ENCODE measurements at places on chromosomes 5 and 9. TPM values are rescaled to one million over a fixed set of nuclear protein-coding genes. Genes with fewer than 3 reads are reported as not detected.

- DNase-seq, result no peak
Observed at GRCh38 chr9:134215699-134216448, 51.5 kb upstream of the RNU6ATAC start.

- DNase-seq, result no peak
Observed at GRCh38 chr9:37329576-37329975, 92.9 kb upstream of the GRHPR start.

DNA sequence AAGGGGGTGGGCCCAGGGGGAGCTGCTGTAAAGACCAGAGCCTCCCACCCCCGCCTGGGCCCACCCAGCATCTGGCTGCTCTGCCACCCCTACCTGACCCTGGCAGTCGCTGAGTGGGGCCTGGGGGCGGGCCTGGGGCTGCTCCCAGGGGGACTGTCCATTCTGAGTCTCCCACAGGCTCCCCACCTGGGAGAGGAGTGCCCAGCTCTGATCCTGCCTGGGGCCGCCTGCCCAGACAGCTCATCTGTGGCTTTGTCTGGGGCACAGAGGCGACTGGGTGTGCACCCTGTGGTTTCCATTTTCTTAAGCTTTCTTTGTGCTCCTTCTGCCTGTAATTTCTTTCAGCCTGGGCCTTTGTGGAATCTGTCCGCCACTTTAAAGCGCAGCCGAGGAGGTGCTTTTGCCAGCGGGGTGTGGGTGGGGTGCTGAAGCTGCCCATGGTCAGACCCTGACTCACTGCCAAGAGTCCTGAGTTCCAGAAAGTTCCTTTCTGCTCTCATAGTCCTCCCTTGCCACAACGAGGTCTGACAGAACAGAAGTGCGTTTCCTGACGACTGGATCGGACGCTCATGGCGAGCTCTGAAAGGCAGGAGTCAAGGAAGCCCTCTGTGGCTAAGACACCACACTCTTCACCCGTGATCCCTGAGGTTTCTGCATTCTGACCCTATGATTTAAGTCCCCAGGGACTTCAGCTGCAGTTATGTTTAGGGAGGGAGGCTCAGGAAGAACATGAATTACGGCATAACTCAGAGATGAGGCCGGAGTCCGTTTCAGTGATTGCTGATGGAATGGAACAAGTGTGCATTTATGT lies 225.0 kb downstream of the FANCC start:
- DNase-seq, result no peak

- DNase-seq, result no peak
Observed at GRCh38 chr5:114839360-114839759, 330.3 kb downstream of the TRIM36 start.

DNA sequence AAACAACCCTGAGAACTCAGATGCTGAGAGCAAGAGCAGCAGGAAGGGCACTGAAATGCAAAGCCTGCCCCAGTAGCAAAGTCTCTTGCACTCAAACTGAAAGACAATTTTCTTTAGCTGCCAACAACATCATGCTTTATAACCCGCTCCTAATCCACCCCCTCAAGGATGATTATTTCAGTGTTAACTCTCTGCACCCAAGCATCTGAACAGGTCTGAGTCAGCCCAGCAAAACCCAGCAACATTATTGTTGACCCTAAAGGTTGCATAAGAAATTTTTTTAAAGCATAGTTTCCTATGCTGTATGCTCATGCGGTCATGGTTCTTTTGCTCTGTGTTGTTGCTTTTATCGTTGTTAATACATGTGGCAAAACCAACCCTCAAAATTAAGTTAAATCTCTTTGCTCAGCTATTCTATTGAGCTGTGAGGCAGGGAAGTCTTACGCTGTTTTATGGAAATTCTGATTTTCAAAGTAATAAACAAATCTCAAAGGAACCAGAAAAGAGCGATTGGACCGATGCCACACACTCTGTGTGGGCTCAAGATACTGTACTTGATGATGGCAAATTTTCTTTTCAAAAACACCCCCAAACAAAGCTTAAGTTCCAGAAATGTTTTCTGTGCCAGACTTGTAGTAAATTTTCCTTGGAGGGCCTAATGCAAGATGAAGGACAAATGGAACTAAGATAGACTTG lies 440.6 kb upstream of the MPDZ start:
- DNase-seq, result no peak

The LSM11 gene
- 2.1 TPM for total RNA-seq

The ITGA1 gene
- 62.3 TPM for total RNA-seq

The PFDN1 gene
- 49.8 TPM for total RNA-seq

- peak; percentile 18 for DNase-seq
Observed at GRCh38 chr9:6671416-6671815, 25.9 kb upstream of the GLDC start.

- DNase-seq, result peak; percentile 81
Observed at GRCh38 chr5:171342362-171343111, 33.5 kb downstream of the TLX3 start.

- DNase-seq, result no peak
Observed at GRCh38 chr5:39186722-39187539, 32.4 kb downstream of the FYB1 start.

The IDNK gene
- total RNA-seq, result 6.1 TPM

The SIMC1 gene
- total RNA-seq, result 11.5 TPM

- no peak for DNase-seq
Observed at GRCh38 chr9:18437315-18438201, 36.4 kb upstream of the ADAMTSL1 start.

The ZNF300 gene
- total RNA-seq, result 2.4 TPM

DNA sequence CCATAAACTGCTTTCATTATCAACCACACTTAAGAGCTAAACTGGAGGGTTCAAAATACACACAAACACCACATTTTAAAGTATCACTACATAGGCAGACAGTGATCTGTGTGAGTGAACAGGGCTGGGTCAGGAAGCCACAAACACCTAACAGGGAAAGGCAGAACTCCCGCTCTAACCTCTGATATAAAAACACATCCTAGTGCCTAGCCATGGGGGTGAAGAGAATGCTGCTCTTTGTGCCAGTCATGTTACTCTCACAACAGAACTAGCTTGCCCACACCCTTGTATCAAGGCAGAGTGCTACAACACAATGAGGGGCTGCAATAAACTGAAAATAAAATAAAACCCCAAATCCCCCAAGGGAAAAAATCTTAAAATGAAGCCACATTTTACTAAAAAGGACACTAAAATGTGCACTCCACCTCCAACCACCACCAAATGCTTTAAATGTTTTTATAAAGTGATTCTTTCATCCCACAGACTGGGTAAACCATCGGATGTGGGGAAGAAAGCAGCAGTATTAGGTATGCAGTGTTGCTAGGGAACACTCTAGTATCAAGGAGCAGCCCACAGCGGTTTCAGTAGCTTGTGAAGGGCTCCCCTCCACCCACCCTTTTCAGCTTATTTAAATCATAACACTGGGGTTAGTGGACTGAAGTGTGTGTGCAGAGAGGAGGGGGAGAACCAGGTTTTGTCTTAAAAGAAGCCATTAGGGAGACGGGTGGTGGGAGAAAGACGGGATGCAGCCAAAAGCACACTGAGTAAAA lies 64.5 kb downstream of the TMEM161B start:
- no peak for DNase-seq

The SH3TC2 gene
- total RNA-seq, result 0.64 TPM

GRCh38 chr9:85055506-85056202 lies 386.1 kb downstream of the NTRK2 start:
- no peak for DNase-seq

DNA sequence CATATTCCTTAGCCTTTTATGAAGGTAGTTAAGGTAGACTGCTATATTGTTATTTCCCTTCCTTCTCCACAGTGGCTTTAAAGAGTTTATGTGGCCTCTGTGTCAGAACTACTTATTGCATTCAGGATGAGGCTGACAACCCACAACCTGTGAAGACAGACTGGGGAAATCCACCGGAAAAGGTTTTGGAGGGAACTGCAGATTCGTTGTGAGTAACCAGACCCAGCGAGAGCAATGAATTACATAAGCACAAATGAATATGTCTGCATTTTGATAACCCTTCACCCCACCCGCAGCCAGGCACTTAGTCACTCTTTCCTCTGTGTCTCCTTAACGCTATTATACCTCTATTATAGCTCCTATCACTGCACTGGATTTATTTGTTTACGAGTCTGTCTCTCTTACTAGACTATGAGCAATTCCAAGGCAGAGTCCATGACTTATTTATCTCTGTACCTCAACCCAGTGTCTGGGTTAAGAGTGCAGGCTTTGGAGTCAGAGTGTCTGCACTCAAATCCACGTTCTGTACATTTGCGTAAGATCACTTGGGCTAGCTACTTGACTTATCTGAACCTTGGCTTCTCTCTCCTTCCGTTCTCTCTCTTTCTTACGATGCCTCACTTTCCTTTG lies 19.2 kb downstream of the KCTD16 start:
- DNase-seq, result no peak

DNA sequence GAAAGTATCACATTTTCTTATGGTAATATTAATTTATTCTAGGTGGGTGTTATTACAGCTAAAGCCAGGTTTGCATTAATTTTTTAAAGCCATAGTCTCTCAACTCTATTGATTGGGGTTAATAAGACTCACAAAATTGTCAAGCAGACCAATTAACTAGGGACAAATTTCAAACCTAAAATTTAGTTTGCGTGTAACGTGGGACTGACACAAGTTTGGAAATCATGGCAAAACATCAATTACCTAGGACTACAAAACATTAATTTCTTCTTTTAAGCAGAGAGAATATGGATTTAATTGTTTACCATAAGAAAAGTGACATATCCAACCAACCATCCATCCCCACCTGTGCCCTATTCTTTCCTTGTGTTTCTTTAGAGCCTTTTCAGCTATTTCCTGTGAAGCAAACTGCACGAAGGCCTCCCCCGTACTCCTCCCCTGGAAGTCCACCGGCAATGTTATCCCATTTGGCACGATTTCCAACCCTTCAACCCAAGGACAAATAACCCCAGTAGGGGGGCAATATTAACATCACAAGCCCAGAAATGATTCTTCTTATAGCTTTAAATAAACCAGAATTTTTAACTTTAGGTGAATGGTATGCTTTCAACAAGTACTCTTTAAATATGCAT lies 4.4 kb downstream of the HNRNPH1 start:
- peak; percentile 22 for DNase-seq
